ENCODE measurements at places on chromosomes 11 and 22. TPM values are rescaled to one million over a fixed set of nuclear protein-coding genes. Genes with fewer than 3 reads are reported as not detected.

Gene CHADL
- total RNA-seq = 1.0 TPM

GRCh38 chr11:67500484-67500821, 4.7 kb downstream of the PITPNM1 start:
- DNase-seq = no peak
- H3K27me3 ChIP-seq = no peaks in the 10 kb centered on the region

DNA sequence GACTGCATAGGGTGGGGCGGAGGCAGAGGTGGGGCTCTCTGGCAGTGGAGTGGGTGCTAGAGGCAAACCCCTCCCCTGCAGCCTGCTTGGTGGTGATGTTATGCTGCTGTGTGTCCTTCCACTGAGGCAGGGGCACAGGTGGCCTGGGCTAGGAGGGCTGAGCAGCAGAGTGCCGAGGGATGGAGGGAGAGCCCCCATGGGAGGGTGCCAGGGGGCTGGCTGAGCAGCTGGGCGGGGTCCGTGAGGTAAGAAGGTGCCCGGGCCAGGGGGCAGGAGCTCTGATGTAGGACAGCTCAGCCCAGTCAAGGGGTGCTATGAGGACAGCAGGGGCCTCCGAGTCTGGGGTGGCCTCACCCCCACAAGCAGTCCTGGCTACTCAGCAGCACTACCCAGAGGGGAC, 4.2 kb downstream of the CLDN5 start:
- DNase-seq = no peak
- no peak overlapping the region for H3K4me3 ChIP-seq
- H3K27me3 ChIP-seq = no peaks in the 10 kb centered on the region
- no peaks in the 10 kb centered on the region for H3K36me3 ChIP-seq

DNA sequence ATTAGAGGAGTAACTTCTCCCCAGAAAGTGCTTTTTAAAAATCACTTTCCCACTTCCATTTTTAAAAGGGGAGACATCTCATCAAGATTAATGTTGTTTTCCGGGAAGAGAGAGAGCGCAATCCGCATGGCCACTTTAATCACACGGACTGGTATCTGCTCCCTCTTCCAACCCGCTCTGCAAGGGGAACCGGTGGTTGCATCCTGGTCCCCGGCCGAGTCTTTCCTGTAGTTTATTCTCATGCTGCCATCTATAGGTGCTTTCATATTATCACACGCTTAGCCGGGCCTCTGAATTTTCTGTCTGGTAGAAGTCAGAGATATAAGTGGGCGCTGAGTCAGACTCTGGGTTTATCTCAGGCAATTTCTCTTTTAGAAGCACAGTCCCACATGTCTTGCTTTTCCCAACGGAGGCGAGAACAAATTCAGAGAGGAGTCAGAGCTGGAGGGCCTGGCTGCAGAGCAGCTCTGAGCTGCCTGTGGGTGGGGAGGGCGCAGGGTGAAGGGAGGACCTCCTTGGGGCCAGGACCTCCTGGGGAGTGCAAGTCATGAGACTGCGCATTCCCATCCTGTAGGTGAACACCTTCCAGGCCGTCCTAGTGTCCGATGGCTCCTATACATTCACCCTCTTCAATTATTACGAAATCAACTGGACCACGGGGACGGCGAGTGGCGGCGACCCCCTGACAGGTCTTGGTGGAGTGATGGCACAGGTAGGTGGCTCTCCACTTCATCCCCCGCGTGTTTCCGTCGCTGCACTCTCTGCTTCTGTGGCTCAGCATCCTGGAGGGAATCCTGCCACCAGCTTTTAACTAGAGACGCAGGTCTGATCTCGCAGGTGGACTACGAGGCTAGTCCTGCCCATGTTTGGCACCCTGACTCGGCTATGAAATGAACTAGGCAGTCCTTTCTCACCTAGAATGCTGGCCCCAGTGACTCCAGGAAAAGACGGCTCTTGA, 11.7 kb downstream of the TECTA start:
- DNase-seq = no peak
- no peaks in the 10 kb centered on the region for H3K27me3 ChIP-seq
- H3K4me1 ChIP-seq = no peaks in the 10 kb centered on the region
- no peak overlapping the region for H3K4me3 ChIP-seq
- H3K36me3 ChIP-seq = no peaks in the 10 kb centered on the region

GRCh38 chr11:10770626-10771254, 19.7 kb downstream of the CTR9 start:
- H3K4me1 ChIP-seq = no peaks in the 10 kb centered on the region
- H3K36me3 ChIP-seq = peaks cover 69% of the 10 kb centered on the region
- no peak overlapping the region for H3K4me3 ChIP-seq
- no peak for DNase-seq
- no peak overlapping the region for H3K27ac ChIP-seq

DNA sequence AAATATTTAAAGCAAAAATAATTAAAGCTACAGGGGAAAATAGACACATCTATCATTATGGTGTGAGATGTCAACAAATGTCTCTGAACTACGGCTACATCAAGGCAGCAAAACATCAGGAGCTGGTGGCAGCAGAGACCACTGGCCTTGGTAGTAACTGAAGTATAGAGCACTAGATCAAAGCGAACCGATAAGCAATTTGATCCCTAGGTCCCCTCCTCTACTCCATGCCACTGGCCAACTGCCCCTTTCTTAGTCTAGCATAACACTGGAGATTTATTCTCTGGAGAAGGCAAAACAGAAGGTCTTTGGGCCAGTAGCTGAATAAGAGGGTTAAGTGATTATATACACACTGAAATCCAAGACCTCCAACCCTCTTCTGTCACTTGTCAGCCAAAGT, 13.6 kb upstream of the RAB3IL1 start:
- no peak overlapping the region for H3K4me3 ChIP-seq
- no peaks in the 10 kb centered on the region for H3K36me3 ChIP-seq

- no peak overlapping the region for H3K4me3 ChIP-seq
- H3K4me1 ChIP-seq = no peaks in the 10 kb centered on the region
- no peaks in the 10 kb centered on the region for H3K27me3 ChIP-seq
- DNase-seq = no peak
- no peaks in the 10 kb centered on the region for H3K36me3 ChIP-seq
These were observed 73.4 kb downstream of the WNT7B start for GRCh38 chr22:45903355-45904135.

- no peak overlapping the region for H3K27ac ChIP-seq
- H3K36me3 ChIP-seq = no peaks in the 10 kb centered on the region
- H3K4me1 ChIP-seq = peaks cover 8% of the 10 kb centered on the region
- no peaks in the 10 kb centered on the region for H3K27me3 ChIP-seq
- DNase-seq = no peak
- H3K4me3 ChIP-seq = no peak overlapping the region
These were observed 35.6 kb downstream of the RTL6 start for GRCh38 chr22:44462246-44463010.

DNA sequence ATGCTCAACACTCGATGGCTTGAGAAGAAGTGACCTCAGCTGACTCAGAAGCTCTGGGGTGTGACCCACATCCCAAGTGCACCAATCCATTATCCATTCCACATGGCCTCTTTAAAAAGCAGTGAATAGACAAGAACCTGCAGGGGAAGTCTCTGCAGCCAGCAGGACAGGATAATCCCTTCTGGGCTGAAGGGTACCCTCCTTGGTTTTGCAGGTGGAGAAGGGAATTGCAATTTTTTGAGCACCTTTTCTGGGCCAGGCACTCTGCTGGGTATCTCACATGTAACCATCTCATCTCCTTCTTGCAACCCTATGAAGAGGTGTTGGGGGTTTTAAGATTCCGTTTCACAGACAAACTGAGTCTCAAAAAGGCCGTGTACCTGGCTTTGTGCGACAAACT, 76.6 kb downstream of the MYO18B start:
- no peak for DNase-seq
- H3K4me3 ChIP-seq = no peak overlapping the region
- H3K27ac ChIP-seq = no peak overlapping the region

- no peaks in the 10 kb centered on the region for H3K27me3 ChIP-seq
- H3K36me3 ChIP-seq = no peaks in the 10 kb centered on the region
- DNase-seq = no peak
- H3K4me3 ChIP-seq = no peak overlapping the region
- no peak overlapping the region for H3K27ac ChIP-seq
These were observed 50.5 kb downstream of the BDNF start for GRCh38 chr11:27649800-27650199.

GRCh38 chr11:121194731-121195596, 93.9 kb downstream of the TECTA start:
- H3K27ac ChIP-seq = no peak overlapping the region
- no peaks in the 10 kb centered on the region for H3K36me3 ChIP-seq
- no peak overlapping the region for H3K4me3 ChIP-seq
- no peaks in the 10 kb centered on the region for H3K4me1 ChIP-seq
- peak; percentile 63 for DNase-seq

DNA sequence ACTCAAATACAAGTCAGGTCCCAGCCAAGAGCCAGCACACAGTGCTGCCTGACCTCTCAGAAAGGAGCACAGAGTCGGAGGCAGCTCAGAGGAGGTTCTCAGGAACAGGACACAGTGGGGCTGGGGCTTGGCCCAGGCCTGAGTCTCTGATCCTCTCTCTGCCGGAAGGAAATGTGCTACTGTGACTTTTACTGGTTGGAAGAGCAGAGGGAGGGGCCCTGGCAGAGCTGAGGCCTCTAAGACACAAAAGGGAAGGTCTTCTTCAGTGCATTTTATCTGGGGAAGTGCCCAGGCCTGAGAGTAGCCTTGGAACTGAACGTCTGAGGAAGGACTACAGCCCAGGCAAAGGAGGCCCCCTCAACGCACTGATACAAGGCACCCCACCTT, 16.2 kb upstream of the CASTOR1 start:
- H3K27ac ChIP-seq = peak overlapping the region; percentile 75
- H3K4me1 ChIP-seq = peaks cover 98% of the 10 kb centered on the region
- peak; percentile 71 for DNase-seq
- H3K27me3 ChIP-seq = no peaks in the 10 kb centered on the region

DNA sequence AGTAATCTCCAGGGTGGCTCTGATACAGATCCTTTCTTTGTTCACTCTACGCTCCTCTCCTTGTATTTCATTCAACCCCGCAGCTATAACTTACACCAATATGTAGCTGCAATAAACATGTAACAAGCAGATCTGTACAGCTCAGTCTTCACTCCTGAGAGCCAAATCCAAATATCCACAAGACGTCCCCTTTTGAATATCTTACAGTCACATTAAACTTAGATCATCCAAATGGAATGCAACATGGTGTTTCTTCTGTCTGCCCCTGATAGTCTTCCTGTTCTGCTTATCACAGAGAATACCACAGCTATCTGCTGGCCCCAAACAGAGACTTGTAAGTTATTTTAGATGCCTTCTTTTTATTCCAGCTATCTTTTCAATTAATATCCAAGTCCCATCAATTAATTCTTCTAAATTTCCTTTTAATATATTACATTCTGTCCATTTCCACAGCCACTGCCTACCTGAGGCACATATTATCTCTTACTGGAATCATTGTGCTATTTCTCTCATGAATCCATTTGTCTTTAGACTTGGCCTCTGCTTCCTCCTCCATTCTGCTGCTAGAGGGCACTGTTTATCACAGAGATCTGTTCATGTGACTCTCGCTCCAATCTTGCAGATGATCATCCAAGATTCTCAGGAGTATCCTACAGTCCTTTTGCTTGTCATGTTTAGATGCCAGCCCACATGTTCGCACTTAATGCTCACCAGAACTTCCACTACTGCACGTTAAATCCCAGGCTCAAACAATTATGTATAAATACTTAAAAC, 908.6 kb downstream of the NTM start:
- H3K27ac ChIP-seq = no peak overlapping the region
- H3K36me3 ChIP-seq = no peaks in the 10 kb centered on the region
- DNase-seq = no peak

DNA sequence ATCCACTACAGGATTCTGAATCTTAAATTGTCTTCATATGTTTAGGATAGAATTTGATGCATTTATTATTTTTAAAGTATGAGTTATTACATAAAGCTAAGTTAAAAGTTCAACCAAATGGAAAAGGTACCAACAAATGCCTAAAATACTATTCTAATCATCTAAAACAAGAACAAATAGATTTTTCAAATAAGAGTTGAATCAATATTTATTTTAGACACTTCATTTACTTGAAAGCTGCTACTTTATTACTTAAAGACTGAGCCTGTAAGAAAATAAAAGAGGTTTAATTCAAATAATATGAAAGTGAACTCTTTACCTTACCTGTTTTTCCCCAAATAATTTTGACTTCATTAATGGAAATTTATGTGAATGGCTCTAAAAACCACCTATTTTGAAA, 16.9 kb downstream of the LDHAL6A start:
- H3K27ac ChIP-seq = no peak overlapping the region
- H3K36me3 ChIP-seq = peaks cover 2% of the 10 kb centered on the region
- no peak overlapping the region for H3K4me3 ChIP-seq

DNA sequence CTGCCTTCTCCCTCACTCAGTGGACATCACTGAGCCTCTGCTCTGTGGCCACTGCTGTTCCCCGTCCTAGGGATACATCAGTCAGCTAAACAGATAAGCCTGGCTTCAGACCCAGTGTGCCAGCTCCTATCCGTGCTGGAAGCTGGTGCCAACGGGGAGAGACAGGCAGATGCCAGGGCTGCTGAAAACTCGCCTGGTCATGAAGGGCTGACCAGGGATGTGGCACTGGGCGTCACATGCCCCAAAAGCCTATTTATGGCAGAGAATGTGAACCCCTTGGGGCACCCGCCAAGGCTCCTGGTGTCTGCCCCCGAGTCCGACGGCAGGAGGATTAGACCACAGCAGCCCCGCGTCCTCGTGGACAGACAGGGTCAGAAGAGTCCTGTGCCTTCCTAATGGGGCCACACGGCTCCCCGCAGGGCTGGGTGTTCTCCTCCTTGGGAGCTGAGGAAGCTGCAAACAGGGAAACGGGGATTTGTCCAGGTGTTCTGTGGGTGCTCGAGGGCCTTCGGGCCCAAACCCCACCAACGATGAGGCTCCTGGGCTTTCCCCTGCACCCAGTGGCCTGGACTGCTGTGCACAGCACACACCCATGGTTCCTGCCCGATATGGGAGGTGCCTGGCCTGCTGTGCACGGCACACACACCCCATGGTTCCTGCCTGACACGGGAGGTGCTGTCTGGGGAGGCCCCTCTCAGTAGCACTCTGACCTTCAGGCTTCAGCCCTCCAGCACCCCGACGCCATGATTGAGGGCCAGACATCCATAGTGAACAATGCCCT, 19.9 kb downstream of the ANO1 start:
- H3K4me1 ChIP-seq = no peaks in the 10 kb centered on the region
- H3K36me3 ChIP-seq = no peaks in the 10 kb centered on the region

GRCh38 chr22:36965696-36966095, 52.3 kb downstream of the CSF2RB start:
- H3K4me3 ChIP-seq = no peak overlapping the region
- no peaks in the 10 kb centered on the region for H3K36me3 ChIP-seq
- no peaks in the 10 kb centered on the region for H3K4me1 ChIP-seq
- DNase-seq = no peak

- H3K4me3 ChIP-seq = no peak overlapping the region
- DNase-seq = no peak
- H3K36me3 ChIP-seq = no peaks in the 10 kb centered on the region
- H3K4me1 ChIP-seq = no peaks in the 10 kb centered on the region
- H3K27me3 ChIP-seq = no peaks in the 10 kb centered on the region
These were observed 67.9 kb upstream of the SLC35C1 start for GRCh38 chr11:45737056-45737455.

DNA sequence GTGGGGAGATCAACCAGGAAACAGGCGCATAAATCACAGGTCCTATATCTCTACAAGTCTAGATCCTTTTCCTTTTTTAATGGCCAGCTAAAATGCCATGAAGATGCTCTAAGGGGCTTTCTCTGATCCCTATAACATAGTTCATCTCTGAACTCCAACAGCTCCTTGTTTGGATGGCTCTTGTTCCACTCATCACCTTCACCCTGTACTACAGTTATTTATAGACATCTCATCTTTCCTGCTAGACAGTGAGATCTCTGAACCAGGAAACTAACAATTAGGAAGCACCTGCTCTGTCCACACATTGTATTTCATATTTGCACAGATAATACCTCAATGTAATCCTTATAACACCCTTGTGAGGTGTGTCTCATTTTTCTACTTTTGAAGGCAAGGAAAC, 31.6 kb downstream of the KCNA4 start:
- no peak overlapping the region for H3K4me3 ChIP-seq
- H3K27me3 ChIP-seq = no peaks in the 10 kb centered on the region
- no peaks in the 10 kb centered on the region for H3K36me3 ChIP-seq

Data from naive thymus-derived CD4-positive, alpha-beta T cell (primary cell).